HCEC 1CT (cell line): ENCODE measurements at places on chromosomes 11 and 22.

- DNase-seq: no peak
Observed at GRCh38 chr22:29353286-29353685, 35.1 kb downstream of the AP1B1 start.

DNA sequence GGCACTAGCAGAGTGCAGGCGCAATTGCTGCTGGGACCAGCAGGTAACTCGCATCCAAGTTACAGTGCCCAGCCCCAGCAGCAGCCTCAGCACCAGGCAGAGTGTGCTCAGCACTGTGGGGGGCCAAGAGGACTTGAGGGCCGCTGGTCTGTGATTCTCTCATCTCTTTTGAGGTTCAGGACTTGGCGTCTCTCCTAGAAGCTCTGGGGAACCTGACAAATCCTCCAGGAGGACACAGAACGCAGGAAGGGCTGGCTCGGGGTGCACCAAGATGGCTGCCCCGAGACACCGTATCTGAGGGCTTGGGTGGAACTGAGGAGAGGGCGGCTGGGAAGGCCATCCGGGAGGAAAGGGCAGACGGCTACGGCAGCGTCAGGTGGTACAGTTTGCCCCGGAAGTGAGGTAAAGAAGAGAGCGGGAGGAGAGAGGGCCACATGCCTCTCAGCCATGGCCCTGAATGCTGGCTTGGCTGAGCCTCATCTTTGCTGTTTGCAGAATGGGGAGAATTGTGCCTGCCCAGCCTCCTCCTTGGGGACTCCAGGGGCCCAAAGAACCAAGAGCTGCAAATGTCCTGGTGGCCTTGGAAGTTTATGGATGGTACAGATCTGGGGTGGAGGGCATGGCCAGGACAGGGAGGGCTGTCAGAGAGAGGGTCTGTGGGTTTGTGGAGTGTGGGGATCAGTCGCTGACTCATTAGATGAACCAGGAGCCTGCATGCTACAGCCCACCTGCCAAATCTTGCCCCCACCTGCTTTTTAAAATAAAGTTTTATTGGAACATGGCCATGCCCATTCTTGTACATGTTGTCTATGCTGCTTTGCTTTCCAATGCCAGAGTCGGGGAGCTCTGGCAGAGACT, 78.0 kb downstream of the MYEOV start:
- no peak for DNase-seq

DNA sequence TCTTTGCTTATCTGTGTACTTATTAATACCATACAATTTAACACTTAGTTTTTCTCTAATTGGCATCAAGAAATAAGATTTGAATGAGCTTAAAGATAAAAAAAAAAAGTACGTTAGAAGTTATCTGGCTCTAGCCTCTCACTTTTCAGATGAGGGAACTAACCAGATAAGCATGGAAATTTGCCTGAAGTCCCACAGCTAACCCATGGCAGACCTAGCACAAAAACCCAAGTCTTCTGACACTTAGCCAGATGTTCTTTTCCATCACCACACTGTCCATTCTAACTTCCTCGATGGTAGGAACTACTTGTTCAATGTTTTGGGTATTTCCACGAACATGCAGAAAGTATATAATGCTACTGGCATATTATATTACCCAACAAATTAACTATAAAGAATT, 7.4 kb upstream of the SOX6 start:
- no peak for DNase-seq

GRCh38 chr11:120432056-120433018, 79.2 kb upstream of the GRIK4 start:
- peak; percentile 98 for DNase-seq

- DNase-seq: no peak
Observed at GRCh38 chr11:76465701-76466100, 20.9 kb downstream of the EMSY start.

DNA sequence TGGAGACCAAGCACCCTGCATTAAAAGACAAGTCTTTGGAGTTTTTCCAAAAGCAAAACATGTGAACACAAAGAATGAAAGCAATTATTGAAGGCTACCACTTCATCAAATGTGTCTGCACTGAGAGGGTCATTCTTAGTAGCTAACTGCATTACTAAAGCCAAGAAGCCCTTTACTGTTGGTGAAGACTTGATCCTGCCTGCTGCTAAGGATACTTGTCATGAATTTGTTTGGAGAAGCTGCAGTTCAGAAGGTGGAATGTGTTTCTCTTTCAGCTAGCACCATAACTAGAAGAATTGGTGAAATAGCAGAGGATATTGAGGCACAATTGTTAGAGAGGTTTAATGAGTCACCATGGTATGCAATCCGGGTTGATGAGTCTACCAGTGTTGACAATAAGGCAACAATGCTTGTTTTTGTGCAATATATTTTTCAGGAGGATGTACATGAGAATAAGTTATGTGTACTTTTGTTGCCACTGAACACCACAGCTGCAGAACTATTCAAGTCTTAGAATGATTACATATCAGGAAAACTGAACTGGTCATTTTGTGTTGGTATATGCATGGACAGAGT, 457.3 kb upstream of the ISX start:
- DNase-seq: no peak

GRCh38 chr11:94715225-94715624, 52.9 kb upstream of the AMOTL1 start:
- DNase-seq: no peak

- peak; percentile 88 for DNase-seq
Observed at GRCh38 chr22:20530368-20531153, 23.2 kb downstream of the MED15 start.

DNA sequence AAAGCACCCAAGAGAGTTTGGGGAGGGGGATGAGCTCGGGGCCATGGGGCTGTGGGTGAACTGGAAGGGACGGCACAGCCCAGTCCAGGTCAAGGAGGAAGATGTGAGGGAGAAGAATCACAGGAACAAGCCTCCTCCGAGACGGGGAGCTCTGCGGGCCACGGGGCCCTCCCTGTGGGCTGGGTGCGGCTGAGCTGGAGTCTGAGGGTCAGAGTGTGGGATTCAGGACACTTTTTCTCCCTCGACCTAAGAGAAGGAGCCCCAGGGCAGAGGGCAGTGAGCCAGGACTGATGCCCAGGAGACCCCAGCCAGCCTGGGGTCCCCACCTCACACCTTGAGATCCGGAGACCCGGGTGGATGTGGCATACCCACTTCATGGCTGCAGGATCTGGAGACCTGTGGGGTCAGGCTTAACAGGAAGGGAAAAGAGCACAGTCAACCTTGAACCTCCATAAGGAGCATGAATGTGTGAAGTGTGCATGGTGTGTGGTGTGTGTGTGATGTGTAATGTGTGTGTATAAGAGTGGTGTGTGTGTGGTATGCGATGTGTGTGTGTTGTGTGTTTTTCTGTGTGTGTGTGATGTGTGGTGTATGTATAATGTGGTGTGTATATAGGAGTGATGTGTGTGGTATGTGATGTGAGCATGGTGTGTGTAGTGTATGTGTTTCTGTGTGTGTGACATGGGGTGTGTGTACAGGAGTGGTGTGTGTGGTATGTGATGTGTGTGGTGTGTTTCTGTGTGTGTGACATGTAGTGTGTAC, 504.6 kb downstream of the BRD1 start:
- DNase-seq: no peak

GRCh38 chr11:69130654-69131053, 25.1 kb upstream of the SMIM38 start:
- DNase-seq: no peak

DNA sequence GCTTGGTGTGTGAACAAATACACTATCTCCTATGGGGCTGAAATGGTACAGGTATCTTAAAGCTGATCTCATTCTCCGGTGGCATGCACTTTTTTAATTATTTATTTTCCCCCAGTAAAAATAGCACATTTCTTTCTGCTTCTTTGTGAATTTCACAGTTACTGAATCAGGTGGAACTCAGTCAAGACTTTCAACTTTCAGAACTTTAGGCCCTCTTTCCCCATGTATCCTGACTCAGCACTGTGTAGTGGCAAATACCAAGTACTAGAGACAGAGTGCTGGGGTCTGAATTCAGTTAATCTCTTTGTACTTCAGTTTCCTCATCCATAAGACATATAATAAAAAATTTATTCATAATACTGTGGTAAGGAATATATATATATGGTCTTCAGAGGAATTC, 223.9 kb downstream of the CSNK2A3 start:
- no peak for DNase-seq

- no peak for DNase-seq
Observed at GRCh38 chr11:16011396-16011795, 344.9 kb downstream of the SOX6 start.

DNA sequence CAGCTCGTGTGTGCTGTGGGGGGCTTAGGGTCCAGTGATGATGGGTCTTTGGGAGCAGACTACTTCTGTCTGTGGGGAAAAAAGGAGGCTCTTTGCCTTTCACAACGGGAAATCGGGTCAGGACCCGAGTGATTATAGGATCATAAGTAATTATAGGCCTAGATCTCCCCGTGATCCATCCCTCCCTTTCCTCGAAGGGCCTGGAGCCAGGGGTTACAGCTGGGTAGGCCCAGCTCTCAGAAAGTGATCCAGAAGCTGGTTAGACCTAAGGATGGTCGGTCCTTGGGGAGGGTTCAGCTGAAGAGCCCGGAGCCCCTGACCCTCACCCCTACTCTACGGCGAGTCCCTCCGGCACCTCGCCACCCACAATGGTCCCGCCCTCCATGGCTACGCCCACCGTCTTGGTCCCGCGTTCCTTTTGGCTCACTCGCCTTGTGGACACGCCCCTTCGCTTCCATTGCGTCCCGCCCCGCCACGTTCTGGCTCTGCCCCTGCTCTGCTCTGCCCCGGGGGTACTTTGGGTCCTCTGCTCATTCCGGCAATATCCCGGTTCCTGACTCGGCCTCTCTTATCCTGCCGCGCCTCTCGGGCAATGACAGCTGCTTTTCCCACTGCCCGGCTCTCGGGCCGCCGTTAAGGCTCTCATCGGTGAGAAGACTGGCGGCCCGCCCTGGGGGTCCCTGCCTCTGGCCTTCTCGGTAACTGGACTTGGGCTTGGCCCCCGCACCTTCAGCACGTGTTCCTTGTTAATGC, 5.0 kb downstream of the IGSF22 start:
- DNase-seq: peak; percentile 41

GRCh38 chr11:59756845-59757244, 1.7 kb downstream of the STX3 start:
- DNase-seq: peak; percentile 23

GRCh38 chr11:30285416-30286121, 37.3 kb upstream of the ARL14EP start:
- DNase-seq: no peak

DNA sequence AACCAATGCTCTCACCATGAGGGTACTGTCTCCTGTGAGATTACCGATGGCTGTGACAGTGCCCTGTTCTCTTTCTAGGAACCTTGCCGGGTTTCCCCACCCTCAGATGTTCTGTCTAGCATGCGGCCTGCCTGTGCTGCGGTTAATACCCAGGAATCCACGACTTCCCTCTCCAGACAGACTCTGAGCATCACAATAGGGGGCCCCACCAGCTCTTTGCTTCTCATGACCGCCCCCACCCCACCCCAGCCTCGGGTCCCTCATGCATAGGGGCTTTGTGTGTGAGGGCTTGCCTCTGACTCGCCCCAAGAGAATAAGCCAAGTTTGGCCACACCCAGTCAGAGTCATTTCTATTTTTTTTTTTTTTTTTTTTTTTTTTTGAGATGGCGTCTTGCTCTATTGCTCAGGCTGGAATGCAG, 10.3 kb downstream of the PARVG start:
- no peak for DNase-seq

DNA sequence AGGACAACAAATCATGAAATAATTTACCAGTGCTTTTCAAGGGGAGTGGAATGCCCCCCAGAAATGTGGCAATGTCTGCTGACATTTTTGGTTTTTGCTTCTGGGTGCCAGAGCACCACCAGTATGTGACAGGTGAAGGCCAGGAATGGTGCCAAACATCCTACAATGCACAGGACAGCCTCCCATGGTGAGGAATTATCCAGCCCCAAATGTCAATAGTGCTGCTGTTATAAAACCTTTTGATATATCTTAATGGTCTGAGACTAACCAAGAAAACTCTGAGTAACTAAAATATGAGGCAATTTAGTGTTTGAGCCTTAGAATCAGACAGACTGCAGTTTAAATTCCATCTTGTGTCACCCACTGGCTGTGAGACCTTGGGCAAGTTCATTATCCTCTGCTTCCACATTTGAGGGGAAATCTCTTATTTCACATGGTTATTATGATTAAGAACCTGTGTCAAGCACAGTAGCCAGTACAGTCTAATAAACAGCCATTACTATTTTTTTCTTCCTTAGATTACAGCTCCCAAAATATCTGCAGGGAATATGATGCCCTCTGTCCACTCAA, 69.5 kb downstream of the AMBRA1 start:
- DNase-seq: no peak
